OCI-M1 (cell line): ENCODE measurements at places on chromosomes 1 and 21.

GRCh38 chr1:61173118-61173517, 90.8 kb downstream of the NFIA start:
- DNase-seq = no peak

GRCh38 chr1:145701306-145701862, 5.8 kb downstream of the PDZK1 start:
- DNase-seq = no peak

GRCh38 chr1:200738949-200739651, 407 bp downstream of the CAMSAP2 start:
- DNase-seq = peak; percentile 44

DNA sequence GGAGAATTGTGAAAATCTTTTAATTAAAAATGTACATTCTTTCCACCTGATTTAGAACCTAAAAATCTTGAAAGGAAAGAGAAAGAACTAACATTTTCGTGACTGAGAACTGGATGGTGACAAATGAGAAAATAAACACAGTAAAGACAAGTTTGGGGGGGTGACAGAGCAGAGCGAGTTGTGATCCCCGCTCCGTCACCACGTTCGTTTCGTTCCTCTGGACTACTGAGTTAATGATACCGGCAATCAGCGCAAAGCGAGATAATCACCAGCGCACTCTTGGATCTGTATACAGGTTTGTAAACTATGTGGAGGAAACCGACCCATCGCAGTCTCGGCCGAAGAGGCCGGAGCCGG, 31.2 kb upstream of the CFAP126 start:
- DNase-seq = no peak

- no peak for DNase-seq
Measured at GRCh38 chr1:188988589-188988988, 1489.1 kb downstream of the BRINP3 start.

- DNase-seq = no peak
Measured at GRCh38 chr1:36273024-36273423, 33.1 kb upstream of the SH3D21 start.

DNA sequence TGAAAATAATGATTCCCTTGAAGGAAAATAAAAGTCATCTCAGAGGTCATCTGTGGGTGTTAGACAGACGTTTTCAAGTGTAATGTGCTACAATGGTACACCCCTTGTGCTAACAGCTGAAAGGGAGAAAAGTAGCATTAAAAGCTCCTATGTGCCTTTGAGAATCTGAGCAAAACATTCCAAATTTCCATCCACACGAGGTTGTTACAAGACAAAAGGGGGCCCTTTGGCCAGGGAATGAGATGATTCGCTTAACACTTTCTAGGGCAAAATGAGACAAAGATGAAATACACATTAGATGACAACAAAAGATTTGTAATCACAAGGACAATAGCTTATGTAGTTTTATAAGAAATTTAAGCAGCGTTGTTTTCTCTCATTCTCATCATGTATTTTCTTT, 303.6 kb downstream of the LMX1A start:
- DNase-seq = no peak

DNA sequence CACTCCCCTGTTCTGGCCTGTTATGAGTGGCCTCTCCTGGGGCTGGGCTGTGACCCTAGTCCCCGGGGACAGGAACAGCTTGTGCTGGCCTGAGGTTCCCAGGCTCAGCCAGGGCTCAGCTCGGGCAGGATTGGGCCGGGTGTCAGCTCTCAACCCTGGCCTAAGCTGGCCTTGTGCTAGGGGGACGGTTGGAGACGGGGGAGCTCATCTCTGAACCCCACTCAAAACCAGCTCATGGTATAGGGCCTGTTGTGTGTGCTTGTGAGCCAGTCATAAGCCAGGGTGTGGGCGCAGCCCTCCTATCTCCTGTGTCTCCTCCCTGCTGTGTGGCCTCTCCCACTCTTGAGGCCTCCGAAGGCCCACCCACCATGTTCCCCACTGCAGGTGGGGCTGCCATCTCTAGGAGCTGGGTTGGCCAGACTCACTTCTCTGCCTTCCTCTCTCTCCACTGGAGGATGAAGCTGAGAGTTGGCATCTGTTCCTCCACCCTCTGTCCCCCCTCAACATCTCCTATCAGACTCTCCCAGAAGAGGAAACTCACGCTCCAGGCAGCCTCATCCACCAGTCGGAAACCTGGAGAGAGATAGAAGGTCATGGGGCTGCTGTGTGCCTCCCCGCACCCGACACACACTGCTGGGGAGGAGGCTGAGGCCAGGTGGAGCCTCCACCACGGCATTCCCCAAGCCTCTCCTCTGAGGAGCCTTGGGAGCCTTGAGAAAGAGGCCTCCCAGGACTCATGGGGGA, 1.4 kb downstream of the PEAR1 start:
- peak; percentile 69 for DNase-seq

GRCh38 chr1:230175163-230175747, 108.2 kb downstream of the GALNT2 start:
- peak; percentile 78 for DNase-seq

DNA sequence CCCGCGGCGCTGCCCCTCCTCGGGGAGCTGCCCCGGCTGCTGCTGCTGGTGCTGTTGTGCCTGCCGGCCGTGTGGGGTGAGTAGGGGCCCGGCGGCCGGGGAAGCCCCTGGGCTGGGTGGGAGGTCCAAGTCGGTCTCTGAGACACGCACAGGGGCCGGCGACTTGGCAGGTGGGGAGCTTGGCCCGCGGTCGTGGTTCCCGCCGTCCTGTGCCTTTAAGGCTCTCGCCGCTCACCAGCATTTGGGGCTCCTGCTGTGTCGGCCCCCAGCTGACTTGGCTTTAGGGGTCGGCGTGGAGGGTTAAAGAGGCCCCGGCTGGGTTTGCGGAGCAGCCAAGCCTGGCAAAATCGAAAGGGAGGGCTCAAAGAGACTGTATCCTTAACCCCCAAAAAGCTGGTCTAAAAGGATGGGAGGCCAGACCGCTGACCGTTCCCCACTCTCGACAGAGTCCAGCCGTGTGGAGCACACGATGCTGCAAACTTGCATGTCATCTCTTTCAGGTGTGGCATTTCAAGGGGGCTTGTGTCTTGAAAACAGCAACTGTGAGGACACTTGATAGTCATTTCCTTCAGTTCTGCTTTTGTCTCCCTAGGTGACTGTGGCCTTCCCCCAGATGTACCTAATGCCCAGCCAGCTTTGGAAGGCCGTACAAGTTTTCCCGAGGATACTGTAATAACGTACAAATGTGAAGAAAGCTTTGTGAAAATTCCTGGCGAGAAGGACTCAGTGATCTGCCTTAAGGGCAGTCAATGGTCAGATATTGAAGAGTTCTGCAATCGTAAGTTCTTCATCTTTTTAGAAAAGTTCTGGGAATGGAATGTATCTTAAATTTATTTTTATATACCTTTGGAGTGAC, 540 bp downstream of the CD55 start:
- DNase-seq = peak; percentile 65

GRCh38 chr21:46093668-46094400, 4.1 kb upstream of the COL6A2 start:
- DNase-seq = no peak

GRCh38 chr1:245188403-245188802, 33.6 kb downstream of the KIF26B start:
- peak; percentile 67 for DNase-seq

GRCh38 chr1:168945870-168946269, 160.6 kb upstream of the ATP1B1 start:
- no peak for DNase-seq

- DNase-seq = peak; percentile 82
Measured at GRCh38 chr1:1777950-1778662, at the start of gene NADK. NADK (minus strand) TSS chr1:1778470; CDS start chr1:1765406, 13,064 bp downstream.

- DNase-seq = peak; percentile 79
Measured at GRCh38 chr1:216750031-216750627, 26.9 kb upstream of the ESRRG start.

- DNase-seq = no peak
Measured at GRCh38 chr1:221881805-221882581, 140.1 kb upstream of the DUSP10 start.

DNA sequence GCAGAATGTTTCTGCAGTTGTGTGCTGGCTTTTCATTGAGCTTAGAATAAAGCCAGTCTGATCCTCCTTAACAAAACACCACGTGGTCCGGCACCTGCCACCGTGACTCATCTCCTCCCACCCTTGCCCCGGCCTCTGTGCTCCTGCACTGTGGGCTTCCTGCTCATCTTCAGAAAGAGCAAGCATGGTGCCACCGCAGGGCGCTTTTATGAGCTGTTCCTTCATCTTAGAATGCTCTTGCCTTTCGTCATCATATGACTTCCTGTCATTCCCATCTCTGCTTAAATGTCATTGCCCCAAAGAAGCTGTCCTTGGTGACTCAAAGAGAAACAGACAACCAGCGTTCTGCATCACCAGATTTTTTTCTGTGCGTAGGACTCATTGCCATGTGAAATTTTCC, 117.8 kb downstream of the HHAT start:
- no peak for DNase-seq

GRCh38 chr1:219149009-219149577, 24.6 kb upstream of the LYPLAL1 start:
- no peak for DNase-seq

GRCh38 chr21:42374457-42374856, 8.1 kb upstream of the TFF1 start:
- no peak for DNase-seq

DNA sequence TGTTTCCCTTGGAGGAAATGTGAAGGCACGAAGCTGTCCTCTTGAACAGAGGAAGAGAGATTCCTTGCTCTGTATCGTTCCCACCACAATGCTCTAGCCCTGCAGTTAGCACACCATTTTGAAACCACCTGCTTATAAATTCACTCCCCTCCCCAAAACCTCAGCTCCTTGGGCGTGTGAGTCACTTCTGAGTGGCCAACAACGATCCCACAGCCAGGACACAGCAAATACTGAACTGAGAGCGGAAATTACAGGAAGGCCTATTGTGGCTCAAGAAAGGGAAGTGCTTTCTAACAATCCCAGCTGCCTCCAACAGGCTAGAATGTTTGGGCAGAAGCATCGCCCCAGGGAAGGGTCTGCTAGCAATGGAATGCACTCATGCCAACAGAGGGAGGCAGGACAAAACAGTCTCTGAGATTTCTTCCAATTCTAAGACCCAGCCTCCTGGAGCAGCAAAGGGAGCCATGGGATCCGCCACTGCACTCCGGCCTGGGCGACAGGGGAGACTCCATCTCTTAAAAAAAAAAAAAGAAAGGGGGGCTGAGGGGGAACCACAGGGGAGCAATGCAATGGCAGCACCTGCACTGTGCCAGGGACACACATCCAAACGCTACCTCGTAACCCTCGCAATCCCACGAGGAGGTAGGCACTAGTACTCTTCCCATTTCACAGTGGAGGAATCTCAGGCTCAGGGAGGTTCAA, 1.9 kb downstream of the TMEM53 start:
- peak; percentile 79 for DNase-seq
